ENCODE measurements at places on chromosomes 16 and 17.

DNA sequence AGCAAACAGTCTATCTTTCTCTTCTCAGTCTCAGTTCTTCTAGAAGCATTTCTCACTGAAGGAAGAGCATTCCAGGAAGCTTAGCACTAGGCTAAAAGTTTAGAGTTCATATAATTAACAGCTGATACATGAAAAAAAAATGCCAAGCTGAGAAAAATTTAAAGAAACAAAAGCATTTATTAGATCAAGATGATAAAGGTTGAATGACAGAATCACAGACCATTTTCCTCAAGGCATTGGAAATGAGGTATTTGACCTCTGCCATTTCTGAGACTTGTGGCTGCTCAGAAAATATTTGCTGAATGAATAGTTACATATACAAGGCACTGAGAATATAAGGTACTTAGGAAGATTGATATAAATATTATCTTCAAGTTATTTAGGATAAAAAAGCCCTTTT is 901.6 kb upstream of the GOT2 start:
- peak; percentile 88 for DNase-seq

DNA sequence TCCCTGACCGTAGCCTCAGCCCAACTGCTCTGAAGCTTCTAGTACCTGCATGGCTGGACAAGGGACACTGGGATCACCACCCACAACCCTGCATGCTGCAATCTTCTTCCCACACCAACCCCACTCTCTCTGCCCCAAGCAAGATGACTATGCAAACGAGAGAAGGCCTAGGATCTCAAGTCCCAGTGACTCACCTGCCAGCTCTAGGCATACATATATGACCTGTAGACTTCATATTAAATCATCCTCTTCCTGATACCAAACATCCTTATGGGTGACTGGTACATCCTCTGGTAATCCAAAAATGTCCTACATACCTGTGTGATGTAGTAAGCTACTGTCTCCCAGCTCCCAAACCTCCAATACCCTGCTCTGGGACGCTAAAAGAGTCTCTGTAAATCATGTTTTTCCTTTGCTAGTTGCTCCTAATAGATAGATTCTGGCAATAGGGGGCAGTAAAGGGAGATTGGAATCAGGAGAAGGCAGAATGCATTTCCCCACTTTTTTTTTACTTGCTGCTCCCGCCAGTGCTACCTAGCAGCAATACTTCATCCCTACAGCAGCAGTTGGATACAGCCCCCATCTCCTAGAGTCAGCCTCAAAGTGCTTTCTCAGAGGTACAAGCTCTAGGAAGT is 43.4 kb upstream of the SOX9 start:
- no peak for DNase-seq

DNA sequence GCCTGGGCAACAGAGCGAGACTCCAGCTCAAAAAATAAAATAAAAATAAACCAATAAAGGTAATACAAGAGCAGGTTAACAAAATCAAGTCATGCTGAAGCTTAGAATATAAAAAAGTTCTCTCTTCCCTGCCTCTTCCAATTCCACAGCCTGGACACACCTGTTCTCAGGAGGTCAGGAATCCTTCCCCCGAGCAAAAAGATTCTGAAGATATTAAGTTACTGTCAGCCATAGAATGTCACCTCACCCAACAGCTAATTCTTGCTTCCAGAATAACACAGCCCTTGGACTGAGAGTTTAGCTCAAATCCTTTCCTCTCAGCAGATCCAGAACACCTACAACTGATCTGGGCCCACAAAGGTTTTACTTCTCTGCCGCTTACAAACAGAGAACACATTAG is 27.1 kb downstream of the SLC39A11 start:
- no peak for DNase-seq

DNA sequence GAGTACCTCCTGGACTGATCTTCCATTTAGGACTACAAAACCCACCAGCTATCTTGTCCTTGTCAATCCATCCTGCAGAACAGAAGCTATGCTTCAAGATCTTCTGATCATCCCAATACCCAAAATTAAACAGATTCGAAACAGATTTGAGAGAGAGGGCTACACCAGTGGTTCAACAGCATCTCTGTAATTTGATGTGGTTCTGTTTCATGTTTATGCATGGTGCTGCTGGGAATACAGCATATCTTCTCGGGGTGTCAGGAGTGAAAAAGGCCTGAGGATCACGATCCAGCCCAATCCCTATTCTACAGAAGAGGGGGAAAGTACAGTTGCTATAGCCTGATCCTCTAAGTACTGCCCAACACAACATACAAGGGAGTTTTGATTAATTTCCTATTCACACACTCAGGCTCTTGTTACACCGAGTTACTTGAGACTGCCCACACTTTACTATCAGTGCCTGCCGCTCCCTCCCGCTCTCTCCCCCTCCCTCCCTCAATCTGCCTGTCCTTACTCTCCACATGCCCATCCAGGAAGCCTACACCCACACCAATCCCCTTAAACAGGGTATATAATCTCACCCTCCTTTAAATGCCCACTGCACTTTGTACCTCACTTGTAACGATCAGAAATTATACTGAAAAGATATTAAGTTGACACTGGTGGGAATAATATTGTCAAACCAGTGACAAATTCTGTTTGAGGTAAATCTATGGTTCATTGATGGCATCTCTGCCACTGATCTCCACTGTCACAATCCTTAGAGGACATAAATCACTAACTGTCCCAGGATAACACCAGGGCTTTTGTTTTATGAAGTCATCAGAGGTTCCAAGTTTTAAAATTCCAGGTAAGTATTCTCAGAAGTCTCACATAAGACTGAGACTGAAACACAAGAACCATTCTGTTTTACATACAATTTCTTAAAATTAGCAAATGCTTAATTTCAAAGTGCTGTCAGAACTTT is 89.3 kb upstream of the PLEKHM1 start:
- no peak for DNase-seq

- no peak for DNase-seq
Measured at GRCh38 chr17:8447799-8448198, 12.1 kb downstream of the NDEL1 start.

- peak; percentile 14 for DNase-seq
Measured at GRCh38 chr16:74297145-74297665, 591 bp downstream of the PSMD7 start.

GRCh38 chr17:60333628-60334031 is 58.3 kb downstream of the USP32 start:
- DNase-seq = peak; percentile 10

Measured in fibroblast of skin of abdomen (primary cell).